NCI-H460 (cell line): ENCODE measurements at places on chromosomes 7 and 10.

DNA sequence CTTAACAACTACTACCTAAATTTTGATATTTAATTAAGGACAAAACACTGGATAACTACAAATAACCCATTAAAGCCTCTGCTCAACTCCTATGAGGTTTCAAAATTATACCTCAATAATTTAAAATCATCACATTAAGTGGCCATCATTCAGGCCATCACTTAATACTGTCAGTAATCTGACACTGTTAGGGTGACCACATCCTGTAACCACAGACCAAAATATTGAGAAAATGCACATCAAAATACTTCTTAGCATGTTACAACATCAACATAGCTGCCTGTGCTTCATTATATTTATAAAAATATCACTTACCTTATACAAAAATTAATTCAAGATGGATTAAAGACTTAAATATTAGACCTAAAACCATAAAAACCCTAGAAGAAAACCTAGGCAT, 23.3 kb downstream of the SEM1 start:
- no peak for DNase-seq

DNA sequence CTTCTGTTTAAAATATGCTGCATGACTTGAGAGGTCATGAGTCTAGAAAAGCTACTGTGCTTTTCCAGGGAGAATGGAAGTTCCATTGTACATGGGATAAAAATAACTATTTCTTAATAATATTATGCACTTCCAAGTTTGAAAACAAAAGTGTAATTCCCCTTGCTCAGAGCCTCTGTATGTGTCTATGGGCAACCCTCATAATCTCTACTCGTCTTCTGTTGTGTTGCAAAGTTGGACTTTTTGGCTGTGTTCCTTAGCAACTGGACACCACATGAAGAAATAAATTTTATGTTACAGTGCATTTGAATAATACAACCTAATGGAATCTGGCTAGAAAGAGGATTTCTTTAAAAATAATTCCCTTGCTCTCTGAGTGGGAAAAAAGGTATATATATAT, 242.6 kb downstream of the TWIST1 start:
- no peak for DNase-seq

GRCh38 chr10:128016423-128017060, 109.6 kb downstream of the PTPRE start:
- no peak for DNase-seq

- no peak for DNase-seq
Observed at GRCh38 chr7:130938661-130939060, 204.7 kb upstream of the KLF14 start.

- DNase-seq = no peak
Observed at GRCh38 chr7:27117887-27118491, 12.6 kb downstream of the HOXA4 start.

GRCh38 chr10:101629837-101630632, 41.9 kb downstream of the DPCD start:
- DNase-seq = no peak

GRCh38 chr10:7218968-7219367, 191.9 kb downstream of the SFMBT2 start:
- no peak for DNase-seq

DNA sequence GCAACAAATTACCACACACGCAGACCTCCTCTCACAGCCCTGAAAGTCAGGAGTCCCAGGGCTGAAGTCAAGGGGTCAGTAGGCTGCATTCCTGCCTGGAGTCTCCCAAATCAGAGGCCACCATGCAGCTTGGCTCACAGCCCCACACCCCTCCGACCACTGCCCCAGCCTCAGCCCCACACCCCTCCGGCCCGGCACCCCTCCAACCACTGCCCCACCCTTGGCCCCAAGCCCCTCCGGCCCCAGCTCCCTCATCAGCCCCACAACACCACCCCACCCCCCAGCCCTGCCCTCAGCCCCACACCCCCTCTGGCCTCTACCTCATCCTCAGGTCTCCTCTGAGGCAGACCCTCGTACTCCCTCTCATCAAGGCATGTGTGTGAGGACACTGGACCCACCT, 85.7 kb downstream of the DIP2C start:
- DNase-seq = no peak

DNA sequence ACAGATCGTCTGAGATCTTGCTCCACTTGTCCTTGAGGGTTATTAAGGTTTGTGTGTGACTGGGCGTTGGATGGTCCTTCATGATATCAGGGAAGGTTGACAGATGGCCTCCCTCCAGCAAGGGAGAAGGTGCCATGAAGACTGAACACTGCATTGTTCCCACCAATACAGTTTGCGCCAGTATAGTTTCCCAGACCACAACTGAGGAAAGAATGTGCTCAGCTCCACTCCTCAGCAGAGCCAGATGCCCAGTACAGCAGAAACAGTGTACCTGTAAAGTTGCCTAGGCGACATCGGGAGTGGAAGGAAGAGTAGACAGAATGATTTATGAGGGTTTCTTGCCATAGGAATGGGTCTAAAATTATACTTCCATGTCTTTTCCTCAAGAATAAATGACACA, 137.5 kb downstream of the ST7 start:
- DNase-seq = no peak

GRCh38 chr7:29825775-29826529, 19.6 kb downstream of the WIPF3 start:
- no peak for DNase-seq

GRCh38 chr7:27576360-27576944, 86.2 kb downstream of the HIBADH start:
- peak; percentile 62 for DNase-seq

- peak; percentile 65 for DNase-seq
Observed at GRCh38 chr7:108459922-108460551, 3.8 kb upstream of the NRCAM start.

DNA sequence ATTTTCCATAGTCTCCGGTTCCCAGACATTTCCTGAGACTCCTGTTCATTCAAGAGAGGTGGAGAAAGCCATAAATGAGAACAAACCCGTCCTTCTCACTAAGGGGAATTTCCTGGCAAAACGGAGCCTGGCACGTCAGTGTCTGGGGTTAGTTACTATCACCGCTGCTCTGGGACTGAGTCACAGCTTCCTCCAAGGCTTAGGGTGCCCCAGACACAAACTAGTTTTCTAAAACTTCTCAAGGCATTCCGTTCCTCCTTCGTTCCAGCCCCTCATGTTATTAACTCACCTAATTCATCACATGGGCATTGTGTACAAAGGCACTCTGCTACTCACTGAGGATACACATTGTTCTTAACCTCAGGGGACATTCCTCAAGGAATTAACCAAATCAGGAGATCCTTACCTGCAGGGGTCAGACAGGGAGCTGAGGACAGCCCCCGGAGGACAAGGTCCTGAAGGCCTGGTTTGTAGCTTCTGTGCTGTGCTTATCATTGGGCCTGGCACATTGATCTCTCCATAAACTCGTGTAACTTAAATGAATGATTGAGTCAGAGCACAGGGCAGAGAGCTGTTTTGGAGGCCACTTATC, 103.0 kb upstream of the KLF6 start:
- DNase-seq = no peak

GRCh38 chr10:3500408-3500856, 284.6 kb downstream of the KLF6 start:
- peak; percentile 82 for DNase-seq

DNA sequence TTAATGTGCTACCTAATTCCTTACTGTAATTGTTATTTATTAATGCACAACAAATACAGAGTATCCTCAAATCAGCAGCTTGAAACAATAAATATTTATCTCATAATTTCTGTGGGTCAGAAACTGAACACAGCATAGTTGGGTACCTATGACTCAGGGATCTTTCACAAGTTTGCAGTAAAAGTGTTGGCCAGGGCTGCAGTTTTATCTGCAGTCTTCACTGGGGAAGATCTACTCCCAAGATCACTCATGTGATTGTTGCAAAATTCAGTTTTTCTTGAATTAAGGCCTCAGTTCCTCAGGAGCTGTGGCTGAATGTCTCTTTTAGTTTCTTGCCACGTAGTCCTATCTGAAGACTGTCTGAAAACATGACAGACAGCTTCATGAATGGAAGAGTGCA, 237.8 kb downstream of the ZWINT start:
- no peak for DNase-seq

DNA sequence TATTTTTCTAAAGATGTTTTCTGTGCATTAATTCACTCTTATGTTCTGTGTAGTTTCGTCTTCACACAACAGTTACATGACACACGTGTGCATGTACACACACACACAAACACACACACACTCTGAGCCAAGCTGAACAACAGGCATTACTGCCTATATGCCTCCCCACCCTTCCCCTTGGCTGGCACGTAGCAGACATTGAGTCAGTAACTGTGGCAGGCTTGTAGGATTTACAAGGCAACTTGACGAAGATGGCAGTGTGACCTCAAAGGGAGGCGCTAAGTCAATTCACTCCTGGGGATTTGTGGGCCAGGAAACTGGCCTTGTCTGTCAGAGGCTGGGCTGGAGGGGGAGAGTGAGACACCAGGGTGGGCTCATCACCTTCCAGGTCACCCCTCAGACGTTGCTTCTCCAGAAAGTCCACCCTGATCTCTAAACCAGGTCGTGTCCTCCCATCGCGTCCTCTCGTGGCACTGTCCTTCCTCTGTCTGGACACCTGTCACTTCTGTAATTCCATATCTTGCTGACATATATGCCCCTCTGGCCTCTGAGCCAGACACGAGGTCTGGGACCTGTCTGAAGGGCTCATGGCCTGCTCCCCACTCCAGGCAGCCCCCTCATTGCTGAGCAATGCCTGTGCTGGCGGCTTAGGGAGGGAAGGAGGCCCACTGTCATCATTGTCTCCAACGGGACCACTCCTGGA, 41.1 kb upstream of the INPP5A start:
- no peak for DNase-seq
